ENCODE measurements at places on chromosomes 7 and 10.
A peak's percentile ranks its signal among the peaks of the same experiment; 100 is the strongest.

- DNase-seq = peak; percentile 32
Measured at GRCh38 chr7:150954201-150954985, 23.7 kb downstream of the KCNH2 start.

- DNase-seq = no peak
Measured at GRCh38 chr7:133099633-133100286, 17.9 kb upstream of the CHCHD3 start.

GRCh38 chr10:59908808-59909143 is 2.4 kb upstream of the CCDC6 start:
- no peak for DNase-seq

GRCh38 chr10:93718937-93719725 is 16.7 kb upstream of the FRA10AC1 start:
- DNase-seq = peak; percentile 12

DNA sequence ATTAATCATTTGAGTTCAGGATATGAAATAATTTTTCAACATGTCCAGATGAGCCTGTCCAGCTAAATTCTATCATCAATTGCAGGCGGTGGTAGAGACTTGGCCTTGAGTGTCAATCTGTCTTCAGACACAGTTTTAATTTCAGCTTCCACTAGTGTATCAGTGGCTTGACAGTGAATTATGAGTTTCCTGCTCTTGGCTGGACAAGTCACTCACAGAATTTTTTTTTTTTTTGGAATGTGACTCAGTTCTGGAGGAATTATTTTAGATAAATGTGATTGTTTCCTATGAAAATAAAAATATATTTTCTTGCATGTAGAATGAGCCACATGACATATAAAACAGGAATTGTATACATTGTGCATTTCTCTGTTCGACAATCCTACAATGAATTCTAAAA is 319.9 kb upstream of the AKR1E2 start:
- DNase-seq = no peak

DNA sequence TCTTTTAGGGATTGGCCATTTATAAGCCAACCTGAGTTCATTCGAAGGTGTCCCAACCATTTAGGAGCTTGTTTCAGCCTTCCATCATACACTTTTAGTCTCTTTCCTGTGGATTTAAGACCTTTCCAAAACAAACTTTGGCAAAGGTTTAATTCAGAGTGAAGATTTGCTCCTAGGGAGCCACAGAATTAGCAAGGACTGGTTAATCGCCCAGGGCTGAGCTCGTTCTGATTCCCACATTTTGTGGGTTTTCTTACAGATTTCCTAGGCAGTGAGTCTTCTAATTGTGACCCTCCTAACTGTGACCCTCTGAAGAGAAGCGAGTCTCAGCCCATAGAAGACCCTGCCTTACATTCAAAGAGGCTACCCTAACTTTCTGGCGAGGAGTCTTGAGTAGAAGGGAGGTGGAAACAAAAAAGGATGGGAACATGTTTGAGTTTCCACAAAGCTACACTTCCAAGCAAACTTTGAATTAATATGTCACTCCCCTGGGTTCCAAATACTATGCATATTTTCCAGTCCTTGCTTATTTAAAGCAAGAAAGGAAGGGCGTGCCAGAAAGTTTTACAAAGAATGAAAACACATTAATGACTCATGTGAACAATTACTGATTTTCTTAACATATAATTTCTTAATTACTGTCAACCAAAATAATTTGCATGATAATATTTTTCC is 118.3 kb downstream of the ARID5B start:
- DNase-seq = no peak

- no peak for DNase-seq
Measured at GRCh38 chr7:34362621-34363020, 295.4 kb upstream of the NPSR1 start.

DNA sequence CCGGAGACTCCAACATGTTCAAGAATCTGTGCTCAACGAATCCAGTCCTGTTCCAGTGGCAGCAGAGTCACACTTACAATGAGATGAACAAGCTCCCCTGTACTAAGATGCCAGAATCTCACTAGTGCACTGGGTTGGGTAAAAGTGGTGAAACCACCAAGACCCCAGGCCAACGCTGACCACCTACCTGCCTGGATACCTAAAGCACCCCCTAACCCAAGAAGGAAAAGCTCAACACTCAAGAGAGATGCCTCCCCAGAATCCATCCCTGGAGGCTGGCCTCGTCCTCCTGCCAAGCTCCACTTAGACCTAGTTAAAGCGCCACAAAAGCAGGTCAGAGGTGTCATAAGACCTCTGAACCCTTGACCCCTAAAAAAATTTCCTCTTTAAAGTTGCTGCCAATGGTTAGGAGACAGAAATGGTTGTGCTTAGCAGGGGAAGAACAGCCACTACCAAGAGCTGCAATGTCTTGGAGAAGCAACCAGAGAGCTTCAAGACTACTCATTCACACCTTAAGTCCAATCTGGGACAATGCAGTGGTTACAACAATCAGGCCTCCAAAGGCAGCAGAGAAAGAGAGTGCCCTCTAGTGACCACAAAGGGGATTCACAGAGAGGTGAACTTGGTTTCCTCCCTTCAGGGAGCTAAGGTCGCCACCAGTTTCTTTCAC is 94.6 kb upstream of the MACROH2A2 start:
- DNase-seq = no peak

- no peak for DNase-seq
Measured at GRCh38 chr7:90262438-90262837, 17.5 kb downstream of the CFAP69 start.

- DNase-seq = no peak
Measured at GRCh38 chr7:113480537-113480936, 362.2 kb upstream of the SMIM30 start.

GRCh38 chr7:24456526-24457218 is 116.6 kb upstream of the PALS2 start:
- DNase-seq = no peak

DNA sequence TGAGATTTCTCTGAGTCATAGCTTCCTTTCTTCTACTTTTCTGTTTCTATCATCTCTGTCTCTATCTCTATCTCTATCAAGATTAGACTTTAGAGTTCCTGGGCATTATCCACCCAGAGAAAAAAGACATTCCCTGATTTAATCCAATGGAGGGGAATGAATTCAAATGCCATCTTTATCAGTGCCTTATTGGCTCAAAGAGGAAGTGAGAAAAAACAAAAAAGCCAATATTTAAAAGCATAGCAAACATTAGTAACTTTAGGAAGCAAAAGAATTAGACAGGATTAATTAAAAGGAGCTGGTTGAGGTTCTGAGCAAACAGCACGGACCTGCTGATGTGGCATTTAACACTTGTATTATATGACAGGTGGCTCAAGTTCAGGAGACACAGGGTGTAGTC is 736.5 kb downstream of the REEP3 start:
- DNase-seq = no peak

- no peak for DNase-seq
Measured at GRCh38 chr10:80173466-80173865, 31.9 kb downstream of the ANXA11 start.

DNA sequence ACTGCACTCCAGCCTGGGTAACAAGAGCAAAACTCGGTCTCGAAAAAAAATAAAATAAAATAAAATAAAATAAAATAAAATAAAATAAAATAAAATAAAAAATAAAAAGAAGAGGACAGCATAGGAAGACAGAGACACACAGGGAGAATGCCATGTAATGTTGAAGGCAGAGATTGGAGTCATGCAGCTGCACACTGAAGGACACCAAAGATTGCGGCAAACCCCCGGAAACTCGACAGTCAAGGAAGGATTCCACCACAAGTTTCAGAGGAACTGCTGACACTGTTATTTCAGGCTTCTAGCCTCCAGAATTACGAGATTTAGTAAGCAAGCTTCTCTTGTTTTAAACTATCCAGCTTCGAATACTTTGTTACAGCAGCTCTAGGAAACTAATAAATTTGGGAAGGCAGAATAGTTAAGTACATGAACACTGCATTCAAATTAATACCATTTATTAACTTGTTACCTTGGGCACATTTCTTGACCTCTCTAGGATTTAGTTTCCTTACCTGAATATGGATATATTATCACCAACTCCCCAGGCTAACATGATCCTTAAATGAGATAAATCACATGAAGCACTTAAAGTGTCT is 9.5 kb downstream of the CPED1 start:
- no peak for DNase-seq

- DNase-seq = no peak
Measured at GRCh38 chr10:74880041-74880440, 53.6 kb downstream of the KAT6B start.

- no peak for DNase-seq
Measured at GRCh38 chr10:120314442-120314841, 142.6 kb upstream of the PLPP4 start.

DNA sequence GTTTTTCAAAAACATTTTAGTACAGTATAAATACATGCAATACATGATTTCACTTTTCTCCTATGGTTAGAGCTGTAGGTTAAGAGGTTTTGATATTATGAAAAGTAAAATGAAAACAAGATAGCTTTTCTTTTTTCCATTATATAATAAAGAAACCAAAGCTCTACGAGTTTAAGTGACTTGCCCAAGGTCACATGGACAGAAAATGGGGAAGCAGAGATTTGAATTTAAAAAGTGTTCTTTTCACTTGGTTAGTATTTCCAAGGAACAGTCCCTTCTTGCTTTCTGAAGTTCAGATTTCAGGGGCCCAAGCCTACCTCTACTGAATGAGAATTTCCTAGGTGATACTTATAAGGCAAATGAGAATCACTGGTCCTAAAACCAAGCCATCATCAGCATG is 13.2 kb upstream of the MAP3K8 start:
- DNase-seq = no peak

- no peak for DNase-seq
Measured at GRCh38 chr10:60358282-60358681, 31.4 kb downstream of the ANK3 start.

- no peak for DNase-seq
Measured at GRCh38 chr10:1673568-1674345, 63.6 kb downstream of the ADARB2 start.

DNA sequence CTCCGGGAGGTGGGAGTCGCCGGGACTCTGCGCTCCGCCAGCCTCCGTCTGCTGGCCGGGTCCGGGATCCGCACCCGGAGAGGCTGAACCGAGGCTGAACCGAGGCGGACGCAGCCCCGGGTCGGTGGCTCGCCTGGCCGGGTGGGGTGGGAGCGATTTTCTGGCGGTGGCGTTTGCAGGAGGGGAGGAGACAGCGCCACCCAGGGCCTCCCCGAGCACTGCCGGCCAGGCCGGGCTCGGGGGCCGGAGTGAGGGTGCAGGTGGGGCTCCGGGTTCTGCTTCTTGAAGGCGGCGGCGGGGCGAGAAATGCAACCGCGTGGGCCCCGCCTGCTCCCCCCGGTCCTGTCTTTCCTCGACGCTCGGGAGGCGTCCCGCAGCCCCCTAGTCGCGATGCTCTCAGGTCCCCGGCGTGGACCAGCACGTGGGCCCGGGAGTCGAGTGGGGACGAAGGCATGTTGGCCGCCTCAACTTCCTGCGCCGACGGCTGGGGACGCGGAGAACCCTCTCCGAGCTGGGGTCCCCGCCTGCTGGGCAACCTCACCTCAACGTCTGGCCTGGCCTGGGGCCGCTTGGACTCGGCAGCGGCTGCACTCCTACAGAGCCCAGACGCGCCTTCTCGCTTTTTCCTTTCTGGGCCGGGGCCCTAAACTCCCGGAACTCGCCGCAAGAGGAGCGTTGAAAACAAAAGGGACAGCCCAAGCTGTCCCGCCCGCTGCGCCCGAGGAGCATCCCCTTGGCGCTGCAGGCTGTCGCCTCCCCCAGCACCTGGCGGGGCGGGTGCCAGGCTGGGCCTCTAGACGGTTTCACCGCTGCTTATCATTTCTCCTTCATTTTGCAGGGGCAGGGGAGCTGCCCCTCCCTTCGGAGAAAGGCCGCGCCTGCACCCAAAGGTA is 25.2 kb upstream of the VAX1 start:
- DNase-seq = no peak

GRCh38 chr10:122558452-122558851 is 2.1 kb upstream of the DMBT1 start:
- no peak for DNase-seq

DNA sequence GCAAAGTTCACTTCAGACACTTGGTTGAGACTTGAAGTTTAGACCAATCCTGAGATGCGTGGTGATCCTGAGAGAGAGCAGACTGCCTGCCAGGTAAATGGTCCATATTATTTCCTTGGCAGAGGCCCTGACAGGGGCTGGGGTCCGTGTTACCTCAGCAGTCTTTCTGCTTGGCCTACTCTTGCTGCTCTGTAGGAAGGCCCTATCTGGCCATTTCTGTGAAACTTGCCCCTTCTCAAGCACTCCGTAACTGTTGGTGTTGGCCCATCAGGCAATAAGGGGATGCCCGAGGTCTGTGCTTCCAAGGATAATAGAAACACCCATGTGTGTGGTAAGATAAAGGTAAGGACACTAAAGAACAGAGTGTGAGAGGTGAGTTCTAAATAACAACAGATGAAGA is 20.0 kb downstream of the LOXL4 start:
- DNase-seq = no peak

DNA sequence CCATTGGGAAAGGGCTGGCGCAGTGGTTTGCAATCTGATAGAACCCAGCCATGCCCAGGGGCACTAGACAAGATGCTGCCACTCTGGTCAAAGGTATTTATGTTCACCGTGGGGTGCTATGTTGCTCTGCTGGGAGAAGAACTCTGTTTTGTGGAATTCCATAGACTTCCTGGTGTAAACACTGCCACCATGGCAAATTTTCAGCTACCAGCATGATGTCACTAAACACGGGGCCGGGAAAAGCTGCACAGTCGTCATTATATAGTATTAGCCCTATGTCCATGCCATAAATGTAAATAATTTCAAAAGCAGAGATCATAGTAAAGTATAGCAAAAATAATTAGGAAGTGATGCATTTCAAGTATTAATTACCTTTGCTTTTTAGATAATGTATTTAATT is 500.6 kb downstream of the PARD3 start:
- DNase-seq = no peak

DNA sequence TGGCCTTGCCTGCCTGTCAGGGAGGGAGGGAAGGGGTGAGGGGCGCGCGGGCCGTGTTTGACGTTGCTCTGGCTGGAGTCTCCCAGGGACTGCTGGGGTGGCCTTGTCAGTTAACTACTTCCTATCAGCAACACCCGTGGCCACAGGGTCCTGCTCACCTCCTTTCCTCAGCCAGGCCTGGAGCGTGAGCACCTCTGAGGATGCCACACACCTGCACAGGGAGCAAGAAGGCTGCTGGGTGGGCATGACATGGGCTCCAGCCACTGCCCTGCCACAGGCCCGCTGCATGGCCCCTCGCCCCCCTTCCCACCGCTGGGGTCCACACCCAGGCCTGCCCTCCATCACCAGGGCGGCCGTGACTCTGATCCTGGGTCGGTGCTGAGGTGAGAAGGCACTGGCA is 212.4 kb downstream of the ELFN1 start:
- no peak for DNase-seq

- no peak for DNase-seq
Measured at GRCh38 chr7:47605816-47606575, 24.1 kb upstream of the TNS3 start.

DNA sequence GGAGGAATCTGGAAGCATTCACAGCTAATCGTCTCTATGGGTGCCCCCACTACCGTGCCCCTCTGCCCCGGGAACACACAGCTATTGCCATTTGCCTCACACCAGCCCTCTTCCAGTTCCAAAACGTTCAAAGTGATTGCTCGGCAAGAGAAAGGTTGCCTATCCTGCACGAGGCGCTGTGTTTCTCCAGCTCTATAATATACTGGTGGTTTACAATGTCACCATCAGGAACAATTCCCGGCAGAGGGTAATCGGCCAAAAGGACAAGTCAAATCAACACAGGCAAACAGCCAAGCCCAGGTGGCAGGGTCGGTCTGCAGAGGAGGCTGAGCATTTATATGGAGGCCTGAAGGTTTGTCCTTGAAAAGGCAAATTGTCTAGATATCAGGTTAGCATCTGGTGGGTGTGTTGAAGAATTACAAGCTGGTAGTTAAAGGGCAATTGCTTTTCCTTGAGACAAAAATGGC is 29.2 kb upstream of the TNS3 start:
- DNase-seq = no peak

GRCh38 chr10:87974769-87975168 is 111.3 kb downstream of the PTEN start:
- DNase-seq = no peak

Data from BE2C (cell line).